ENCODE measurements at places on chromosomes 6 and 20. TPM values are rescaled to one million over a fixed set of nuclear protein-coding genes. Genes with fewer than 3 reads are reported as not detected.

L3MBTL3 gene
- polyA plus RNA-seq: 47.6 TPM

KIAA0408 gene
- 109 TPM for polyA plus RNA-seq

ZNF165 gene
- polyA plus RNA-seq: 1.6 TPM

PPIL4 gene
- 43.6 TPM for polyA plus RNA-seq

ATP6V1G2 gene
- polyA plus RNA-seq: 56.7 TPM

POU5F1 gene
- polyA plus RNA-seq: not detected
